ENCODE measurements at places on chromosomes 6 and 20. TPM values are rescaled to one million over a fixed set of nuclear protein-coding genes. Genes with fewer than 3 reads are reported as not detected.

DNA sequence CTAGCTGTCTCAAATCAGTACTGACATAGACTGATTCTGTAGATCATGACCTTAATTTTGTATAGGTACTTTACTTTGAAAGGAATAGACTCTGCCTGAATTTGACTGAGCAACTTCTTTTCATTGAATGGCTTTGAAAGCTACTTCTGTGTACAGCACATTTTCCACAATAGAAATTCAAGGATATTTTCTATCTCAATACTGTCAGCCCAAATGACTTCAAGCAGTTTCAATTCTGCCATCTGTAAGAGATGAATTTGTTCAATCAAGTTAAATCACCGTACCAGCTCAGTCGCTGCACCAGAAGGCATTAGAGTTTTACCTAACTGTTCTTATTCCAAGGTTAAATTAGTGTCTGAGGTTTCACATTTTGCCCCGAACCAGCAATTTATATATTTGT, 107.0 kb upstream of the EYS start:
- no peaks in the 10 kb centered on the region for H3K4me1 ChIP-seq
- no peaks in the 10 kb centered on the region for H3K36me3 ChIP-seq
- H3K27ac ChIP-seq = no peak overlapping the region
- H3K27me3 ChIP-seq = no peaks in the 10 kb centered on the region
- DNase-seq = no peak

DNA sequence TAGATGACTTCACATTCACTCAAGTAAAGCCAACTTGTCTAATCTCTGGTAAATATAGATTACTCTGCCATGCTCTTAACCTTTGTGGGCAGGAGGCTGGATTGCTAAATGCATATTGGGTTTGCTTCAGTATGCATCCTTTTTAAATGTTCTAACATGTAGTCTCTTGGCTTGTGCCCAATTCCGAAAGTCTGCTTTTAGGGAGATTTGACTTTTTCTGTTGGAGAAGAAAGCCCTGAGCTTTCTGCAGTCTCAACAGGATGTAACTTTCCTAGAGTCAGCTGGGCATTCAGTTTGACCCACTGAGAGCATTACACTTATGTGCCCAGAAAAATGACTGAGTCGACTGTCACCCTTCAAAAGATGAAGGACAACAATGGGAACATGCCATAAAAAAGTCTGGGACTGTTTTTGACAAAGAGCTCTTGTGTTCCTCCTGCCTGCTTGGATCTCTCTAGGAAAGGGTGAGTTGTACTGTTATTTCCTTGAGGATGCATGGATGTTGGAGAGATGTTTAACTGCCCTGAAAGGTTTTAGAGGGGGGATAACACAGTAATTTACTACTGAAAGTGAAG, 299.4 kb downstream of the ZFAND3 start:
- no peak overlapping the region for H3K4me3 ChIP-seq
- H3K4me1 ChIP-seq = no peaks in the 10 kb centered on the region
- no peak overlapping the region for H3K27ac ChIP-seq
- peaks cover 13% of the 10 kb centered on the region for H3K36me3 ChIP-seq
- DNase-seq = no peak

The SPEF1 gene
- total RNA-seq = not detected

The PKHD1 gene
- total RNA-seq = not detected

DNA sequence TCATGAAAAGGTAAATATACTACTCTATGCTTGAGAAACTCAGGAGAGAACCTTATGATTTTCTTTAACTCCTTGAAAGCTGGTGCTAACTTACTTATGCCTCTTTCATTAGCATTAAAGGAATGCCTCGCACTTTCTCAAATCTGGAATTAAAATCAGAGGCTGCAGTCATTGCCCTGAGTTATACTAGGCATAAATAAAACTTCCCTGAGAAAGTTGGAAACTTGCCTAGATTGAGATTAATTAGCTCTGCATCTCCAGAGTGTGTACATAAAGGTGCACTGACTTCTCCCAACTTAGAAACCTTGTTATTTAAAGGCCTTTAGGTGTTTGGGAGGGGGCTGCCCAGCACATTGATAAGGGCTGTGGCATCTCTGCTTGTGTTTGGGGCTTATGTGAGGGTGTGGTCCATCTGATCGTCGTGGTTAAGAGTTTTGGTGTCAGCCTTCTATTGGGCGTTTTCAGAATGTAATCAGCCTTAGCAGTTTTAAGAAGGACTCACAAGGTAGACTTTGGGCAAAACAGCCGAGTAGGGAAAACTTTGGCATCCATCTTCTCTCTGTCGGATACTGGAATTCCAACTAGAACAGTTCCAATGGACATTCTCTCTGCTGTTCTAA, 32.1 kb upstream of the CCN6 start:
- H3K27ac ChIP-seq = no peak overlapping the region
- DNase-seq = no peak
- peaks cover 6% of the 10 kb centered on the region for H3K36me3 ChIP-seq
- peaks cover 28% of the 10 kb centered on the region for H3K4me1 ChIP-seq
- no peak overlapping the region for H3K4me3 ChIP-seq

DNA sequence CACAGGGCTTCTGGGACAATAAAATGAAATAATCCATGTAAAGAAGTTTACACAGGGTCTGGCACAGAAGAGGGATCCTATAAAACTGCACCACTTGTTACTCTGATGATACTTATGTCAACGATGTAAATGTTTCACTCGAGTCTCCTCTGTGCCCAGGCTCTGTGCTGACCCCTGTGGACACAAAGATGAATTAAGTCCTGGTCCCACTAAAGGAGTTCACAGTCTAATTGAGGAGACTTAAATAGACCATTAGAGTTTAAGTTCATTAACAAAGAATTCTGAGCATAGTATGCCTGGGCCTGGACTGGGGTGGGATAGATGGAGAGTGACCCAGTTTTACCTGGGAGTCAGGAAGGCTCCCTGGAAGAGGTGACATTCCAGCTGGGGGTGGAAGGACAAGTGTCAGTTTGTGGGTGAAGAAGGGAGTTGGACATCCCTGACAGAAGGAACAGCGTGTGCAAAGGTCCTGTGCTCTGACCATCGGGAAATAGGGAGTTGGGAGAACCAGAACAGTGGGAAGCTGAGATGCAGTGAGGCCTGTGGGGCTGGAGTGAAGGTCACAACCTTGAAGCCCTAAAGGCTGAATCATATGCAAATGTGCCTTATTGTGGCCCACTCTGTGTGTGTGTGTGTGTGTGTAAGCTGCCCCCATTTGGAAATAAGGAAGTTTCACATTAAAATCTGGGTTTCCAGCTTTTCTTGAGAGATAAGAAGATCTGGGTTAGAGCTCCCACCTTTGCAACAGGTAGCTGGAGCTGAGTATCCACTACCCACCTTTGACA, 1.1 kb downstream of the OCSTAMP start:
- no peaks in the 10 kb centered on the region for H3K27me3 ChIP-seq
- H3K27ac ChIP-seq = no peak overlapping the region

- DNase-seq = no peak
- peak overlapping the region; percentile 98 for H3K27ac ChIP-seq
- peak overlapping the region; percentile 16 for H3K4me3 ChIP-seq
- H3K27me3 ChIP-seq = no peaks in the 10 kb centered on the region
Observed at GRCh38 chr6:30818391-30818841, 65.9 kb upstream of the DDR1 start.

- no peak overlapping the region for H3K27ac ChIP-seq
- H3K36me3 ChIP-seq = no peaks in the 10 kb centered on the region
- H3K27me3 ChIP-seq = no peaks in the 10 kb centered on the region
- DNase-seq = no peak
- H3K4me1 ChIP-seq = no peaks in the 10 kb centered on the region
Observed at GRCh38 chr6:49633541-49633940, 3.1 kb downstream of the RHAG start.

GRCh38 chr6:166716910-166717617, 90.0 kb upstream of the RPS6KA2 start:
- no peaks in the 10 kb centered on the region for H3K4me1 ChIP-seq
- no peak overlapping the region for H3K4me3 ChIP-seq

DNA sequence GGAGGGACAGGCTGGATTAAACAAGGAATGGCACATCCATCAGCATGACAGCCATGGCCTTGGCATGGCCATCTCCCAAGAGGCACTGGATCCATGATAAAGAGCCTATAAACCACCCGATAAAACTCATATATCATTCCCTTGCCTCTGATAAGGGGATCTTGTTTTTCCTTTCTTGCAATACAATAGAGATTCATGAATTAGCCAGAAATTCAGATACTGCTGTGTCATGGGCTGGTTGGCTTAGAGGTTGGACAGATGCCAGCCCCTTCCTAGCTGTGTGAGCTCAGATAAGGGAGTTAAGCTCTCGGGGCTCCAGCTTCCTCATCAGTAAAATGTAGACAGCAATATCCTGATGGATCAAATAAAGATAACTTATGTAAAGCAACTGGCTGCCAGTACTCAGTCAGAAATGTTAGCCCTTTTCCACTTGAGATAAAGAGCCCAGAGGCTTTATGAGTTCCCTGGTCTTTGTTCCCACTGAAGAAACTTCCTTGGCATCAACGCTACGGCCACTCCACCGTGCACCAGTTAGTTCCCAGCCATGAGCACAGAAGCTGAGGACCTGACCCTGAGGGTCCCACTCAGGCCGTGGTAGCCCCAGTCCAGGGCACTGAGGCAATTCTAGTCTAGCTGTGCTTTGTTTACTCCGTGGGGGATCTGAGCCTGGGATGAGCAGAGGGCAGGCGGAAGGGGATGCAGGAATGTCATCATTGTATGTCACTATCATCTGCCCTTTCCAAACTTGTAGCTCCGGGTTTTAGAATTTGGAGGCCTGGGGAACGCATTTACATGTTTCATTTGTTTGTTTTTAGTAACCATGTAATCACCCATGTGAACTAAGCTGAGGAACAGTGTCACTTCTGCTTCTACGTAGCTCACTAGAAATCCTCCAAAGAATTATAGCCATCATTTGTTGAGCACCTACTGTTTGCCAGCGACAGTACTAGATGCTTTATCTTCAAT, 67.2 kb upstream of the TBC1D7 start:
- H3K4me3 ChIP-seq = no peak overlapping the region
- no peak overlapping the region for H3K27ac ChIP-seq
- DNase-seq = no peak
- H3K36me3 ChIP-seq = peaks cover 3% of the 10 kb centered on the region

DNA sequence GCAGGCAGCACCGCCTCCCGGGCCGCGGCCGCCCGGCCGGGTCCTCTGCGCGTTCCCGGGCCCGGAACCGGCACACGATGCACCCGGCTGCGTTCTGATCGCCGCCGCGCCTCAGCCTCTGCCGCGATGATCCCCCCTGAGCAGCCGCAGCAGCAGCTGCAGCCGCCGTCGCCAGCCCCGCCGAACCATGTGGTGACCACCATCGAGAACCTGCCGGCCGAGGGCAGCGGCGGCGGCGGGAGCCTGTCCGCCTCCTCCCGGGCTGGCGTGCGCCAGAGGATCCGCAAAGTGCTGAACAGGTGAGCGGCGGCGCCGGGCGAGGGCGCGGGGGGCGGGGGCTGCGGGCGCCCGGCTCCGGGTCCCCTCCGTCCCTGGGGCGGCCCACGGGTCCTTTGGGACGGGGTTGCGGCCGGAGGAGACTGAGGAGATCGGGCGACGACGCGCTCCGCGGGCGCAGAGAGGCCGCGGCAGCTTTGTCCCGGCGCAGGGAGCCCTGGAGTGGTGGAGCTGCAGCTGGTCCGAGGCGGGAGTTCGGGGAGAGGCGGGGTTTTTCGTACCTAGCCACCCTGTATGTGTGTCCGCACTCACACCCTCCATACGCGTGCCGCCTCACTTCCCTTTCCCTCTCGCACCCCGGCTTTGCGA, 659 bp downstream of the SLC35F1 start:
- no peak overlapping the region for H3K4me3 ChIP-seq
- no peak overlapping the region for H3K27ac ChIP-seq
- H3K27me3 ChIP-seq = peaks cover 44% of the 10 kb centered on the region
- H3K36me3 ChIP-seq = no peaks in the 10 kb centered on the region
- DNase-seq = no peak
- no peaks in the 10 kb centered on the region for H3K4me1 ChIP-seq

The MATN4 gene
- 2.1 TPM for total RNA-seq

DNA sequence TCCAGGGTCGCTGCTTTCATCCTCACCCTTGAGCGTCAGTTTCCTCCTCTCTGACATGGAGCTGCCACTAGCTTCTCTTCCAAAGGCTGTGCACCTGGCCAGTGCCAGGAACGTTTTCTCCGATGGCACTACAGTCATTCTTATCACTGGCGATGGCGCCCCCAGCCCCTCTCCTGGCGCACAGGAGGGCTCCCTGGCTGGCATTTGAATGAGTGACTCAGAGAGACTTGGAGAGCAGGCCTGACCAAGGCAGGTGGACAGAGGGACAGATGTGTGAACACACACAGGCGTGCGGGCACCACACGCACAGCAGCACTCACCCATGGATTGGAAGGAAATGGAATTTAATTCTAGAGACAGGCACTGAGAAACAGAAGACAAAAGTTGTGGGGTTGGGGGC, 77.6 kb downstream of the SRC start:
- H3K4me3 ChIP-seq = no peak overlapping the region
- peaks cover 10% of the 10 kb centered on the region for H3K27me3 ChIP-seq
- no peaks in the 10 kb centered on the region for H3K4me1 ChIP-seq
- DNase-seq = no peak
- no peak overlapping the region for H3K27ac ChIP-seq

GRCh38 chr20:45176526-45177267, 2.0 kb downstream of the PI3 start:
- H3K27me3 ChIP-seq = peaks cover 6% of the 10 kb centered on the region
- H3K4me1 ChIP-seq = peaks cover 5% of the 10 kb centered on the region
- H3K4me3 ChIP-seq = no peak overlapping the region
- H3K36me3 ChIP-seq = no peaks in the 10 kb centered on the region

- H3K27me3 ChIP-seq = peaks cover 71% of the 10 kb centered on the region
- H3K4me1 ChIP-seq = peaks cover 26% of the 10 kb centered on the region
- peak overlapping the region; percentile 56 for H3K4me3 ChIP-seq
- H3K36me3 ChIP-seq = peaks cover 3% of the 10 kb centered on the region
Observed at GRCh38 chr20:51562332-51563173, 20.0 kb upstream of the NFATC2 start.

- DNase-seq = no peak
- H3K4me3 ChIP-seq = no peak overlapping the region
- peaks cover 33% of the 10 kb centered on the region for H3K27me3 ChIP-seq
- H3K36me3 ChIP-seq = peaks cover 1% of the 10 kb centered on the region
- peaks cover 18% of the 10 kb centered on the region for H3K4me1 ChIP-seq
Observed at GRCh38 chr20:1489325-1489724, 1.9 kb downstream of the SIRPB2 start.

The TSPO2 gene
- total RNA-seq = not detected

- H3K36me3 ChIP-seq = peaks cover 3% of the 10 kb centered on the region
- no peaks in the 10 kb centered on the region for H3K27me3 ChIP-seq
- no peak overlapping the region for H3K27ac ChIP-seq
- no peak for DNase-seq
- H3K4me1 ChIP-seq = peaks cover 24% of the 10 kb centered on the region
- no peak overlapping the region for H3K4me3 ChIP-seq
Observed at GRCh38 chr6:140490081-140490480, 1115.6 kb upstream of the CITED2 start.

The HTR1E gene
- total RNA-seq = not detected

The TUBB2B gene
- total RNA-seq = 0.20 TPM

GRCh38 chr20:20489648-20490341, 121.9 kb downstream of the INSM1 start:
- peak overlapping the region; percentile 63 for H3K4me3 ChIP-seq
- peaks cover 44% of the 10 kb centered on the region for H3K36me3 ChIP-seq
- peak overlapping the region; percentile 85 for H3K27ac ChIP-seq
- DNase-seq = no peak
- peaks cover 63% of the 10 kb centered on the region for H3K4me1 ChIP-seq

The RPS6KA2 gene
- 2.0 TPM for total RNA-seq

The ZFP57 gene
- 2.7 TPM for total RNA-seq

Measured in activated T-helper 1 cell treated with anti-CD3 and anti-CD28 coated beads, Interleukin-12 subunit alpha, Interleukin-12 subunit beta, Interleukin-2, Interleukin-4 antibody, amounts not matched to agents 30 ng/mL and 10 ng/mL and 1 ng/mL, durations not matched to agents 14 hours and 24 hours and 36 hours (primary cell).